Amniotic epithelial cell (primary cell): ENCODE measurements at places on chromosomes 4 and X.
A peak's percentile ranks its signal among the peaks of the same experiment; 100 is the strongest.

- DNase-seq, result no peak
Observed at GRCh38 chr4:6118201-6118600, 82.1 kb downstream of the JAKMIP1 start.

DNA sequence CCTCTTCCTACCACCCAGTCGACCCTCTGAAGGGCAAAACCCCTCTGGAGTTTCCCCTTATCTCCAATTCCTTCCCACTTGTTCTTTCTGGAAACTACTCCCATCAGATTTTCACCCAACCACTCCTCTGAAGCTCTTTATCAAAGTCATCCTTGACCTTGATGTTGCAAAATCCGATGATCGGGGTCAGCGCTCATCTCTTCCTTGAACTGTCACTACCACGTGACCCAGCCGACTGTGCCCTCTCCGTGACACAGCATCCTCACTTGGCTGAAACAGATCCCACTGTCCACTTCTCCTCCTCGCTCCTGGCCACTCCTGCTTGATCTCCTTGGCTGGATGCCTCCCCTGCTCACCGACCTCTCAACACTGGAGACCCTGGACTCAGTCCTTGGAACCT, 1.1 kb downstream of the CFAP99 start:
- DNase-seq, result no peak

DNA sequence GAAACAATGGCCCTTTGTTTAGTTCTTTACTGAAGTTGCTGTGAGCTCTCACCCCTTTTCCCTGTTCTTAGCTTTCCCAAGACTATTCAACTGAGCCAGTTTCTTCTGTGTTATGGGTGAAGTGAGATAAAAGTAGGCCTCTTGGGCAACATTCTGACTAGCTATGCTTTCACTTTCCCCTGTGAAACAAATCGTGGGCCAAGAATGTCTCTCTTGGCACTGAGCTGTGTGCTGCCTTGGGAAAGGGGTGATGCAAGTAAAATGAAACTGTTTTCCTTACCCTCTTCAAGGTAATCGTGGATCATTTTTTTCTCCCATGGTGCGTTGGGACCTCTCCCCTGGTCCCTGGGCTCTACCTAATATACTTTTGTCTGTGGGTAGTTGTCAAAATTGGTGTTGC, 653.9 kb upstream of the MAGEB2 start:
- DNase-seq, result peak; percentile 11

DNA sequence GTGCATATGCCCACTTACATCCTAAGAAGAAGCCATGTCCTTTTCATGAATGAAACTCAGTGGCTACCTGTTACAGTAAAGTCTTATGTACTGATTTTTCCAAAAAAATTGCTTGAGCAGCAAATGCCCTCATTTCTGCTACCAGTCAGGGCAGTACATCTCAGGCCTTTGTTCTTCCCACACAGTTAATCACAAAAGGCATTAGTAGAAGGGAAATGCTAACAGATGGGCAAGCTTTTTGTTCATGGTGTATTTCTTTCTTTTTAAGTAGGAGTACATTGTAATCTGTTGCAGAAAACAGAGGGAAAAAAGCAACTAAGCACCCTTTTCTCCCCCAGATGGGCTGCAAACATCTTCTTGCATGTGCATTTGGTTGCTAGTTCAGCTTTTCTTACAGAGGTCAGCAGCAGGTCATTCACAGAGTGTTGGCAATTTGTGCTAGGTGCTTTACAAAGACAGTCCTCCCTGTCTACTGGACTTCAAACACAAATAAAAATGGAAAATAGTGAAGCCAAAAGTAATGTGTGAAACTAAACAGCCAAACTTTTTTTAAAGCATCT, 373.4 kb downstream of the PRDM5 start:
- no peak for DNase-seq

- no peak for DNase-seq
Observed at GRCh38 chrX:367866-368265, 18.8 kb downstream of the PPP2R3B start.

DNA sequence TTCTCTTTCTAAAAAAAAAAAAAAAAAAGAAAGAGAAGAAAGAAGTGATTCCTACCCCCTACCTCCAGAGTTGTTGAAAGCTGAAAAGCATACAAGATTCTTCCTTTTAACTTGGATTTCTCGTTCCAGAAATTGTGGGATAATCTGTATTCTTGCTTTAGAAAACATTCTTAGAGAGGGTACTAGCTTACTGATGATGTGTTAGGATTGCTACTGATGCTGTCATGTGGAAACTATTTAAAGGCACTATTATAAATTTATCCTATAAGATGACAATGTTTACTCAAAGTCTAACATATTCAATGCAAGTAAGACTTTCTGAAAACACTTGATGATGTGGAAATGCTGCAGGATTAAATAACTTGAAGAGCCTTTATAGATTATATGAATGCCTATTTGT, 204.0 kb upstream of the PUDP start:
- no peak for DNase-seq

- DNase-seq, result peak; percentile 95
Observed at GRCh38 chrX:120549483-120550452, 11.0 kb downstream of the CUL4B start.
